ENCODE measurements at places on chromosomes 4 and X. TPM values are rescaled to one million over a fixed set of nuclear protein-coding genes. Genes with fewer than 3 reads are reported as not detected.

Gene PNMA6F
- total RNA-seq, result not detected

Gene MEPE
- total RNA-seq, result not detected

Gene POU3F4
- not detected for total RNA-seq

Gene FAM47A
- not detected for total RNA-seq

Gene RHOXF1
- not detected for total RNA-seq

Gene MAPK10
- 2.0 TPM for total RNA-seq

Gene CAPN6
- not detected for total RNA-seq

Gene LARP7
- total RNA-seq, result 37.9 TPM

Gene HNRNPD
- 85.2 TPM for total RNA-seq

Gene SUPT20HL1
- total RNA-seq, result not detected

Gene SULT1E1
- 0.11 TPM for total RNA-seq

Gene USP17L29
- total RNA-seq, result not detected

Gene CSN1S1
- not detected for total RNA-seq

Gene ADRA2C
- 0.10 TPM for total RNA-seq

Gene DUSP9
- not detected for total RNA-seq

Gene ATRX
- total RNA-seq, result 27.5 TPM

Gene GIMD1
- not detected for total RNA-seq

Gene SFRP2
- total RNA-seq, result not detected

Gene TEX13C
- total RNA-seq, result 0.14 TPM

Gene ARAP2
- 2.8 TPM for total RNA-seq

Gene IL3RA
- total RNA-seq, result not detected

Gene ARMCX4
- 0.98 TPM for total RNA-seq

Gene FGF5
- 2.7 TPM for total RNA-seq

Gene STS
- total RNA-seq, result 2.9 TPM

Gene XAGE1A
- 2.2 TPM for total RNA-seq

Gene WAS
- total RNA-seq, result 0.47 TPM

All from HT1080 (cell line).